Testis (tissue), 5 donors: ENCODE measurements at places on chromosomes 3 and 15.

GRCh38 chr3:69735893-69736292 is 3.4 kb upstream of the MITF start:
- no peak for DNase-seq

DNA sequence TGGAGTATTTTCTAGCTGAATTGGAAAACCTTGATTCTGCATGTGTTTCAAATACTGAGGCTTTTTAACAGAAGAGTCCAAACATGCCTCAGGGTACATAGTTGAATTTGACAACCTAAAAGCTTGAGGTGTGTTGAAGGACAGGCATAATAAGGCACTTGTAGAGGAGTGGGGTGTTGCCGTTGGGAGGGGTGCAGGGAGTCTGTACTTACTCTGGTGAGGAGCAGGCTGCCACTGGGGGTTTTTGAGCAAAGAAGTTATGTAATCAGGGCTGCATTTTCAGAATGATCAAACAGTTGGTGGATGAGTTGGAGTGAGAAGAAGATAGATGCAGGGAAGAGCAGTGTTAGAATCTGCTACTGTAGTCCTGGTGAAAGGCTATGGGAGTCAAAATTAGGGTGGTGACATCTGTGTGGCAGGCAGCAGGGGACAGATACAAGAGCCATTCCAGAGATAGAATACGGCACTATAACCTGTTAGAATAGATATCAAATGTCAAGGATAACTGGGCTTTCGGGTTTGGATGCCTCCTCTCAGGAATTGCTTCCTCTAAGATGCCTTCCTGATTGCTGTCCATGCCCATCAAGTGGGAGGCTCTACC is 161.6 kb downstream of the GHSR start:
- DNase-seq: no peak

- no peak for DNase-seq
Observed at GRCh38 chr15:78855746-78856145, 16.9 kb upstream of the MORF4L1 start.

DNA sequence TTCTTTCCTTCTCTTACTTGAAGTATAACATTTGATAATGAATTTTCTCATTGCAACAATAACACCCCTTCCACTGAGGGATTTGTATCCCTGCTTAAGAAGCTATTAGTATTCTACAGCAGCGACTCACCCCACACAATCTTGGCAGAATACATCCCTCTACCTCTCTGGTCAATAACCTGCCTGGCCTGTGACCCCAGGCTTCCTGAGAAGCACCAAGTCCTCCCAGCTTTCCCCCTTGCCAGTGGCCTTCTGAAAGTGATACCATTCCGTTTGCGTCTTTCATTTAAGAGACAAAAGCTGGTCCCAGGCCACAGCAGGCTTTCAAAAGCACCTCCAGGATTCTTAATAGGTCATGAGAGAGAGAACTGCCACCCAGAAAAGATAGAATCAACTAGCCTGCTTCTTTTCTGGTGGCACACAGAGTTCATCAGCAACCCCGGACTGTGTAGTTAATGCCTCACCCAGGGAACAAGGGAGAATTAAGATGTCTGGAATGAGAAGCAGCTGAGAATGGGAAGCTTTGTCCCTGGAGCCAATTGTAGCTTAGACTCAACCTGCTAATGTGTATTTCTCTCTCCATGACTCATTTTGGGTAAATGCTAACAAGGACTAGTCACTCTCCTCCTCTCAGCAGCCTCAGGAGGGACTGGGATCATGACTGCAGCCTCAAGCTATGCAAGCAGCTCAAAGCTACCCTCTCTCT is 101.0 kb upstream of the CPNE4 start:
- no peak for DNase-seq

DNA sequence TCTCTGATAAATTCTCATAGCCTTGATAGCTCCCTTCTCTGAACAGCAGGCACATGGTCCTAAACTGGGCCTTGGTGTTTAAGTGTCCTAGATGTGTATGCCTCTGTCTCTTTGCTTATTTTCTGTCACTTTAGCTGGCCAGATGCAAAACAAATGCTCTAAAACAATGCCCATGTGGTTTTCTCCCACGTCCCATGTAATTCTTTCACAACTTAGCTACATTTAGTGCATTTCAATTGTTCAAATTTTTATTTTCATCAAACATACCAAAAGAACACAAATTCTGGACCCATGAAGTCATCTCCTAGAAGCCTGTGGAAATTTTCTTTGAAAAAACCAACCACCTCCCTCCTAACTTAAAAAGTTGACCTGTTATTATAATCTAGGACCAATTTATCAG is 491.3 kb upstream of the AGTR1 start:
- no peak for DNase-seq

- DNase-seq: no peak
Observed at GRCh38 chr3:124496061-124496460, 234.2 kb upstream of the UMPS start.

DNA sequence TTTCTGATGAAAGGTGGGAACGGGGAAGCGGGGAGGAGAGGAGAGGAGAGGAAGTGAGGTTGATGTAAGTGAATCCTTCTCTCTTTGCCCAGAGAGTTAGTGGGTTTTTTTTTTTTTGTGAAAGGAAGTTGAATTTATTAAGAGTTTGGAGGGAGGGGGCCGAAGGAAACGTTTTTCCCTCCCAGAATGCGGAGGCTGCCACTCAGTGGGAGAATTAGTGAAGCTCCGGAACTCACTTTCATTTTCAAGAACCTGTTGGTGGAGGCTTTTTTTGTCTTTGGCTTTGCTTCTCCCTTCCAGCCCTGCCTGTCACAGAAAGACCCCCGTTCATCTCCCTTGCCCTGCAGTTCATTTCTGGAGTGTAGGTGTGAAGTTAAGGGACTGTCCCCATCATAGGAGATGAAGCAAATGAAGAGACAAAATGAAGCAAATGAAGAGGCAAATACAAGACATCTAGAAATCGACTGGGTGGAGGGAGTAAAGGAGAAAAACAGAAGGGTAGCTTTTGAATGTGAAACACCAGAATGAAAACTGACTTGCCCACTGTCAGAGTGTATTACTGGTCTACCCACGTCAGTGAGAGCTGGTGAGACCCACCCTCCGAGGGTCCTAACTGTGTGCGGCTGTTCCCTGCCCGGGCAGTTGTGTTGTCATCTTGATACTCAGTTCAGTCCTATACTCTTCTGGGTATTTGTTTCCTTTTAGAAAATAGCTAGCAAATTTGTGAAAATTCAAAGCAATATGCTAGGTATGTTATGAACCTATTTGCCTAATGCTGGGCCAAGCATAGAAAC is 91.5 kb downstream of the ITPR1 start:
- DNase-seq: peak; percentile 53

DNA sequence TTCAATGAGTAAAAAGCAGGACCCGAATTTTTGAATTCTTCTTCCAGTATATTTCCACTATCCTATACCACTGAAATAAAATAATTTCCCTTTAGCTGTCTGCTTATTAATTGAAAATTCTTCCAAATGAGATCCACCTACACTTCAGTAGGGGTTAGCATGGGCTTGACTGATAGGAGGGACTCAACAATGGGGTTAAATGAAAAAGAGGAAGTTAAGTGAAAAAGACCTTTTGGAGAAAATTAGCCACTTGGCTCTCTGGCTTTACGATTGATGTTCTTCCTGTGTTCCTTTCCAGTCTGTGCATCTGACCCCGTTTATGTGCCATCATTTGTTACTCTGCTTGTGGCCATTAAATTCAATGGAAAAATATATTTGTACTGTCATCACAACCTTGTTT is 54.0 kb upstream of the GCNT3 start:
- no peak for DNase-seq

DNA sequence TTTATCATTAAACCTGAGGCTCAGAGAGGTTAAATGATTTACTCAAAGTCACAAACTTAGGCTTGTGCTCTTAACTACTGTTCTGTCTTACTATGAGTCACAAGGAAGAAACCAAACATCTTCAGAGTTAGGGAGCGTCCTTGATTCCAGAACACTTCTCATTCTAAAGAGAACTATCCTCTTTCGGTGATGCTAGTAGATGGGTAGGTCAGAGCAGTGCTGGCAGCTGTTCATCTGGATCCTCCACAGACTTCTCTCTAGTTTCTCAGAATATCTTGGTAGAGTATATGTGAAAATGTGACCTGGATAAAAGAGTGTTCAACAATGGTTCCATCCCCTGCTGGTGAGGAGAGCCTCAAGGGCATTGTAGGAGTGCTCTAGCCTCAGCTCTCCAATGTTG is 3.3 kb downstream of the ARL6IP5 start:
- no peak for DNase-seq

- DNase-seq: no peak
Observed at GRCh38 chr3:168086541-168087260, 9.0 kb downstream of the GOLIM4 start.

DNA sequence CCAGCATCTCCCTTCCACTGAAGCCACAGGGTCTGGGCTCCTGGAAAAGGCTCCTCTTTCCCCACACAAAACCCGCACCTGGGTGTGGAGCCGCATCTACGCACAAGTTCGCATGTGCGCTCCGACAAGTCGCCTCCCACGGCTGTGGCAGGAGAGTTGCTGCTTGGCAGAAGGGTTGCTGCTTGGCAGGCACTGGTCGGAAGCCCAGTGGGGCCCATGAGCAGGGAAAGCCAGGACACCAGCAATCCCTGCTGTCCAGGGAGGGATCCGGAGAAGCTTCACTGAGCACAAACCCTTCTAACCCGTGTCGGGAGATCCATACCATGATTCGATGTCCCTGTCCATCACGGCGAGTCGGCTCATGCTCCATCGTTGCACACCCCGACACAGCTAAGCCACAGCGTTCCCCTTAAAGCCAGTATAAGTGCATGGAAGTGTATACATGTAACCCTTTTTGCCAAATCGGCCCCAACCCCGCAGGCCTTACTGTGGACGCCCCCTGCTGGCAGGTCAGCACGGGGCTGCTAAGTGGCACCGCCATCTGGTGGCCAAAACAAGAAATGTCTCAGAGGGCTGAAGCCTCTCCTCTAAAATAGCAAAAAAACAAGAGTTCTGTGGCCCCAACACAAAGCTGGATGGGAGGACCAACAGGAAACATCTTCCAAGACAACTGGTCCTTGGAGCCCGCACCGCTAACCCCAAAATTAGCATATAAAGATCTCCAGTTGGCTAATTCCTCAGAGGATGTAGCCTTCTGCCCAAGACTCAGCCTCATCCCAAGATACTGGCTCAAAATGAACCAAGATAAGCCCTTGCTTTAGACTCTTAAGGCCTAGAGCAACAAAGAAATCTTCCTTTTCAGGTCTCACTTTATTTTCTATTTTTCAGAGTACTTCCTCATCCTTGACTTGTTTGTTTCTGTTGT is 8.3 kb downstream of the ANKRD63 start:
- peak; percentile 90 for DNase-seq

DNA sequence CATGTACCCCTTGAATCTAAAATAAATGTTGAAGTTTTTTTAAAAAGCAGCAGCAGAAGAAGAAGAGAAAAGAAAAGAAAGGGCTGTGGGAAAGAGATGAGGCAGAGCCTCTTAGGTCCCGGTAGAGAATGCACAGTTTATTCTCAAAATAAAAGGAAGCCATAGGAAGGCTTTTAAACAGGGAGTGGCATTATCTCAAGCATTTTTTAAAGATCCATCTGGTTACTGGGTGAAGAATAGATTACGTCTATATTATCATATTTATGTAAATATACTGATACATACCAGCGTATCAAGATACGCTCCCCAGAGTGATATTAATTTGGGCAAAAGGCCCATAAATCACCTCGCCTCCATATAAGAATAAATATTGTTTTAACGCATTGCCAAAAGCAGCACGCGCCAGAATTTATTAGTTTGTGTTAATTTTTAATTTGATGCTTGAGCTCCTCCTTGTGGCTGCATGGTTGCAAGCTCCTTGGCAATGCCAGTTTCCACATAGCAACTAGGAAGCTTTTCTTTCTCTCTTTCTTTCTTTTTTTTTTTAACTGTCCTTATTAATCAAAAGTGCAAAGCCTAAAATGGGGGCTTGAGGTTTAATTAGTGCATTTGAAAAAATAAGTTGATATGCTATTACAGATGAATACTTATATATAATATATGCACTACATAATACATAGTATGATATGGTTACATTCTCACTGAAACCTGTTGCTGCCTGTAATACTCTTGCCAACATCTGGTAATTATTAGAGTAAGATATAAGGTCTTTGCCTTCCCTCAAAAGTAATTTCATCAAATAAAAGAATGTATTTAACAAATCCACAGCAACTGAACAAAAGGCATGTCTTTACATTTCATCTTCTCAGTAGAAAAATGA is 242.8 kb upstream of the UBE2E2 start:
- DNase-seq: peak; percentile 67

DNA sequence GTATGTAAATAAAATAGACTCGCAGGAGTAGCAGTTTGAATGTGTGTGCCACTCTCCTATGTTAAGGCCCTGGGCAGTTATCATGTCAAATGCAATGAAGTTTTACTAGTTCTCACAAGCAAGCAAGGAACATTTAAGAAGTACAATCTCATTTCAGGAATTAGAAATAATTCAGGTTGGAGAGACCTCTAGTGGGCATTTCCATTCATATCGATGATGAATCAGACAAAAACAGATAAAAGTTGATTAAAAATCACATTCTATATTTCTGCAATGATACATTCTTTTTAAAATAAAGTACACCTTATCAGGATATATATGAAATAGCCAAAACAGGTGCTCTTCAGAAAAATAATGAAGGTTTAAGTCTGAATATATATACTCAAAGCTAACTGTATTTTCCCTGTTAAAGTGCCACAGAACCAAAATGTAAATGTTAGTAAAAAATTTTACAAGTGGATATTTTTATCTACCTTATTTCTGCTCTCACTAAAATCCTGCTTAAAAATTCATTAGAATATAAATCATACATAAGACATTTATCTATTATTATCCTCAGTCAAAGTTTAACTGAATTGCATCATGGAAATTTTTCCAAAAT is 492.4 kb upstream of the FRG2C start:
- no peak for DNase-seq

- DNase-seq: peak; percentile 44
Observed at GRCh38 chr3:45507820-45508317, 86.7 kb upstream of the LIMD1 start.

DNA sequence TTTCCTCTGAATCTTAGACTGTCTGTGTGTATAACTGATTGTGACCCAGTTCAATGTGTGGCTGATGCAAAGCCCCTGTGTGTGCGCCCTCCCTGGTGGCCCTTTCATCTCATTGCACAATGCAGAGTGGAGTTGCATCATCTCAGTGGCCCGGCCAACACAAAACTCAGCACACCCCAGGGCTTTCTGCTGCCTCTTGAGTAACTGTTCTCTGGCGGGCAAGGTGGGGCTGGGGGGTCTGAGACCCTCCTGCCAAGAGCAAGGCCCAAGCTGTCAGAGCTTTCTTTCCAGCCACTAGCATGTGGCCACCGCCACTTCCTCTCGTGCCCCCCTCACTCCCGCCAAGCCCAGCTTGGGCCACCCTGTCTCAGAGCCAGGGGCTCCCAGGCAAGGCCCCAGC is 80.7 kb upstream of the ALDH1L1 start:
- DNase-seq: peak; percentile 28

DNA sequence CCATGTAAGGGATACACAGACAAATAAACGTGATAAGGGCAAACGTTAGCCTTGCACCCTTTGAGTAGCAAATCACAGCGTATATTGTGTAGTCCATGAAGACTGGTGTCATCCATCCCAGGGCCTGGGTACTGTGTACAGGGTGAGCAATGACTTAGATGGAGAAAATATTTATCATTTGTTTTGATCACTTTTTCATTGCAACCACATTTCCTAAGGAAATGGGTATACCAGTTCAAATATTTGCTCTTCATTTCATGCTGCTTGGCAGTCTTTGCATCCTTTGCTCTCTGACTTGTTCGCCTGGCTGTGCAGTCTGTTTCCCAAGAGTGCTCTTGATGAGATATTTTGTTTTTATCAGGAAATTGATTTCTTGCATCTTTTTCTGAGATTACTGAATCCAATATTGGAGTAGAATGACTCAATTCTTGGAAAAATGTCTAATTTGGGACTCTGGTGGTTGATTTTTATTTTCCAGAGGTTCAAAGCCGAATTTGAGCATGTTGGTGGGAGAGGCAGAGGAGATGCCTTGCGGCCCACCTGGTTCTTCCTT is 424.6 kb upstream of the SEMA6D start:
- no peak for DNase-seq
